ENCODE measurements at places on chromosomes 6 and 20. TPM values are rescaled to one million over a fixed set of nuclear protein-coding genes. Genes with fewer than 3 reads are reported as not detected.
A peak's percentile ranks its signal among the peaks of the same experiment; 100 is the strongest.

Gene PSORS1C2
- 0.19 TPM for polyA plus RNA-seq

- no peak for DNase-seq
Measured at GRCh38 chr20:10111139-10111958, 76.6 kb downstream of the ANKEF1 start.

GRCh38 chr6:117449549-117450439 is 24.1 kb upstream of the ROS1 start:
- DNase-seq, result peak; percentile 69

- no peak for DNase-seq
Measured at GRCh38 chr20:41784209-41784958, 166.2 kb upstream of the CHD6 start.

Gene LCA5
- polyA plus RNA-seq, result not detected

DNA sequence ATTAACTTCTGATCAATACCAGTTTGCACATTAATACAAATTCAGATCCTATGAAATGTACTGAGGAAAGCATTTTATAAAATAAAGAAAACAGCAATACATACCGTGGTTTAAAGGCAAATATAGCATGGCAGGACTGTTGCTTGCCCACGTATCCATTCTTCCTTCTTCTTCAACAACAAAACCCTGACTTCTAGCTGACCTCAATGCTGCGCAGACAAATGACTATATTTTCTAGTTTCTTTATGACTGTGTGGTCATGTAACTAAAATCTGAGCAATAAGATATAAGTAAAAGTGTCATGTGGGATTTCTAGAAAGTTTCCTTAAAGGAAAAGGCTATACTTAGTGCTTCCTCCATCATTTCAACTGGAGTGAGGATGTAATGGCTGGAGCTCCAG is 85.0 kb downstream of the CDC40 start:
- DNase-seq, result no peak
